Activated CD4-positive, alpha-beta T cell treated with anti-CD3 and anti-CD28 coated beads, Interleukin-2, amount 50 U/mL, for 1 hour (primary cell): ENCODE measurements at places on chromosomes 5 and 9.

DNA sequence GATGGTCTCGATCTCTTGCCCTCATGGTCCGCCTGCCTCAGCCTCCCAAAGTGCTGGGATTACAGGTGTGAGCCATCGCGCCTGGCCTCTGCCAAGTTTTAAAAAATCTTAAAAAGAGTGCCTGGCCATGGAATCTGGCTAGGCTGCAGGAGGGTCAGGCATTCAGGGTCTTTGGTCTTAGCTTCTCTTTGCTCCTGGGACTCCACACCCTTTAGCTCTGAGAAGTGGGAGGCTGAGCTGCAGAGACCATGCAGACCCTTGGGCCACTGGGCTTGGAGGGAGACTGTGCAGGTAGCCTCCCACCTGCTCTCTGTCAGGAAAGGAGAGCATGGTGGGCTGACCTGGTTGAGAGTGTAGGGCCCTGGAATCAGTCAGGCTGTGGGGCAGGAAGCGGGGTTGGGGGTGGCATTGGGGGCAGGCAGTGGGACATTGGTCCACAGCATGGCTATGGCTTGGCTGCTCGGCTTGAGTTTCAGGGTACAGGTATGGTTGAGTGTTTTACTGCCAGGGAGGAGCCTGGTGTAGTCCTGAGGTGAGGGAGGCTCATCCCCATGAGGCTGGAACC is 20.8 kb downstream of the PHF2 start:
- no peak for DNase-seq

DNA sequence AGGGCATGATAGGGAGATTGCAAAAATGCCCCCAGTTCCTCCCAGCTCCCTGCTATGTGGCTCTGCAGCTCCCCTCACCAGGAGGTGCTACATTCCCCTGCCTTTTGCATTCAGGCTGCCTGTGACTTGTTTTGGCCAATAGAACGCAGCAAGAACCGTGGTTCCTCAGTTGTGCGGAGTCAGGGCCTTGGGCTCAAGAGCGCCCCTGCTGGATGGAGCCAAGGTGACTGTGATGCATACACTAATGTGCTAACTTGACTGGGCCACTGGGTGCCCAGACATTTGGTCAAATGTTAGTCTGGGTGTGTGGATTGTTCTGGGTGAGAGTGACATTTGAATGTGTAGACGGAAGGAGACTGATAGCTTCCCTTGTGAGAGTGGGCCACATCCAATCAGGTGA is 123.3 kb upstream of the MVB12B start:
- no peak for DNase-seq

DNA sequence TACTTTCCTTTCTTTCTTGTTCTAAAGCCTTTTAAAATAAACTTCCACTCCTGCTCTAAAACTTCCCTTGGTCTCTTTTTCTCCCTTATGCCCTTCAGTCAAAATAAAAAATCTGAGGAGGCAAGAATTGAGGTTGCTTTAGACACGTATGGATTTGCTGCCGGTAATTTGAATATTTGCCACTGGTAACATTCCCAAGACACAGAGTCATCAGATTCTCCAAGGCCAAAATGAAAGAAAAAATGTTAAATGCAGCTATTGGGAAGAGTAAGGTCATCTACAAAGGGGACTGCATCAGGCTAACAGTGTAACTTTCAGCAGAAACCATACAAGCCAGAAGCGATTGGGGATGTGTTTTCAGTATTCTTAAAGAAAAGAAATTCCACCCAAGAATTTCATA is 311.1 kb downstream of the CDH18 start:
- no peak for DNase-seq

GRCh38 chr5:141753971-141754713 is 72.1 kb upstream of the ARAP3 start:
- no peak for DNase-seq

DNA sequence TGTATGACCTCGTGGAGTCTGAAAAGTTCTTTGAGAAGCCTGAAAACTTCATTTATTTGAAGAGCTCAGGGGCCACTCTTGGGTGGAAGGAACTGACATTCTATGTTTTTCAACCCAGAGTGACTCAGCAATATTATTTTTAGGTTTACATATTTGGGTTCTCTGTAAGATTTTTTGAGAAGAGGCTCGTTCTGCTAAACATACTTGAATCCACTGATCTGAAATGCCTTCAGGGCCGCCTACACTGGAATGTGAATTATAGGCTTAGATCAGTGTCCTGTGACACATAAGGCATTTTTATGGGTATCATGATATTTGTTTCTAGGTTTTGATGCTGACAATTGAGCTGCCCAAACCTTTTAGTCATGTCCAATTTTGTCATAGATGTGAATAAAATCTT is 86.2 kb downstream of the PSAT1 start:
- DNase-seq = no peak

DNA sequence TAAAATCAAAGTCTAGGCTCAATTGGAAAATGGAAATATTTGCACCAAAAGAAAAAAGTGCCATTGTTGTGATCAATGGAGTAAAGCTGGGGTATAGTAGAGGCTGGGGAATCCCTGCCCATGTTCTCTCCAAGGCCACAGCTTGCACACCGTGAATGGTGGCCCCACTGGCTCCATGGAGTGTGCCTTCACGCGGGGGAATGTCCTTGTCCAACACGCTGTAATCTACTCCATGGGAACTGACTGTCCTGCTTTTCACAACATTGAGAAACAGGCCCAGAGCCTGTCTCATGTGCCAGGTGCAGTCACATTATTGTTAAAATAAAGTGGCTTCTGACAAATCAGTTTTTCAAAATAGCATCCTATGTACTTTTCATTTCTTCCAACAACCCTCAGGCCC is 33.1 kb upstream of the ITGA2 start:
- no peak for DNase-seq

GRCh38 chr5:118176146-118176545 is 812.2 kb downstream of the DTWD2 start:
- DNase-seq = no peak

DNA sequence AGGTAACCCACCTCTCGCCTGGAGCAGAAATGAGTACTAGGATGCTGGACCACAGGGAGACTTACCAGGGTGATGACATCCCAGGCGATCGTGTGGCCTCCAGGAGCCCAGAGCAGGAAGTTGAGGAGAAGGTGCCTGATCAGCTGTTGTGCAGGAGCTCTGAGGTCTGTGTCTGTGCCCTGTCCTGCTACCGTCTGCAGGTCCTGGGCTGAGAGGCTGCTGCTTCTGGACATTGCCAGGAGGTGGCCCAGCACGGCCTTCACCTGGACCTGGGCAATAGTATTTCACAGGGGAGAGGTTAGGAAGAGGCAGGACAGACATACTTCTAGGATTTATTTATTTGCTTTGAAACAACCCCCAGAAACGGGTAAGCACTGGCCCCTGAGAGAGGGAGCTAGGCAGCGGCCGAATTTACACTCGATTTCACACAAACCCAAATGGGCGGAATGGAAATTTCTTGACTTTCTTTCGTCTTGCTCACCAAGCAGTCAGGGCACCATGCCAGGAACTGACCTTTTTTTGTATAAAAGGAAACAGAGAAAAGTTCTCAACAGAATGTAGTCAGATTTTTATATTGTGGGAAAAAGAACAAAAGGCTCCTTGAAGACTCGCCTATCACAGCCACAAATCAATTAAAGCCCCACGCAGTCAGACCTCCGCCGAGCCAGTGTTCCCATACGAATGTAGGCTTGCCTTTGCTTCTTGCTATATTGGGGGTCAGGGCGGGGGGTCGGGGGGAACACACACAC is 210.3 kb downstream of the FANCC start:
- no peak for DNase-seq

DNA sequence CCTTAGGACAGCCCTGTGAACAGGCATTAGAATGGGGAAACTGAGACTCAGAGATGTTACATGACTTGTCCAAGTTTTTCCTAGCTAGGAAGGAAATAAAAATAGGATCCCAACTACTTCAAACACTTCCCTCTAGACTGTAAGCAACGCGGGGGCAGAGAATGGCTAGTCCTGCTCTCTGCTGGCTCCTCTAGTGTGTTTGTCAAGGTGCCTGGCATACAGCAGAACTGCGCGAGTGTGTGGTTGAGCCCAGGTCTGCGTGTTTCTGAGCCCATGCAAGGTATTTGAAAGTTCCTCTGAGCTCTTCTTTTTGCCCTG is 152.5 kb downstream of the MACROH2A1 start:
- no peak for DNase-seq

- DNase-seq = no peak
Observed at GRCh38 chr9:135757356-135757755, 55.4 kb downstream of the KCNT1 start.

GRCh38 chr9:130325921-130326320 is 60.4 kb downstream of the HMCN2 start:
- no peak for DNase-seq

DNA sequence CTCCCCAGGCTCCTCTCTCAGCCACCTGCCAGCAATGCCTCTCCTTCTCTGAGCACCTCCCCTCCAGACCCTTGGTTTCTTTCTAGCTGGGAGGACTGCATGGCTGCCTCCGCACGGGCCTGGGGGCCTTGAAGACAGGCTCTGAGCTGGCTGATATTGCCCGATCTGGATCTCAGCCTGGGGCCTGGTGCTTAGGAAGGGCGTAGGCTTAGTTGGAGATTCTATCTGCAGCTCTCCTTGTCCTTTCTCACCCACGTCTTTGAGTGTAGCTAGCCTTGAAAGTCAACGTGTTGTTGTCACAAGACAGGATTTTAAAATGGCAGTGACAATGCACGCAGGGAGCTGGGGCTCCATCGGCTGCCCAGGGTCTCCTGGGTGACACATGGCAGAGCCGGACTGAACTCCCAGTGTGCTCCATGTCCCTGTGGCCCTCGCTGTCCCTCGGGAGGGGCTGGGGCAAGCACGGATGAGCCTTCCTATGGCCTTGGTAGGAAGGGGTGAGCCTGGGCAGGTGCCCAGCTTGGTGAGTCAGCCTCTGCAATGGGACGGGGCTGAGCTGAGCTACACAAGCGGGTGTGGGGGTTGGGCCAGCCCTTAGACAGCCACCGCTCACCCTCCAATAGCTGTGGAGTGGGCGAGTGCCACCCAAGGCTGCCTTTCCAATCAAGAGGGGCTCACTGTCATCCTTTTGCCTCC is 9.4 kb downstream of the ADAMTSL2 start:
- DNase-seq = no peak

DNA sequence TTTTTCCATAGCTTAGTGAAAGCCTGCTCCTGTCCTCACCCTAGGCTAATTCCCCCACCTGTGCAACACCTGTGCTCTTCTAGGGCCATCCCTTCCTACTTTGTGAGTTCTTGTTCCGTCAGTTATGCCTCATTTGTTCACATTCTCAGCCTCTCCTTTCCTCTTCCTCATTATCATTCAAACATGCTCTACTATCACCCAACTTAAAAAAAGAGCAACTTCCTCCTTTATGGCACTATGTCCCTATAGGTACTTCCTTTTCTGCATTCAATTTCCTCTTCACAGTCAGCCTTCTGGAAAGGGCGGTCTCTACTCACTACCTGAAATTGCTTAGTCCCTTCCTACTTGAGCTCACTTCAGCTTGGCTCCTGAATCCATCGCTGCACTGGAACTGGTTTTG is 111.8 kb upstream of the LHFPL2 start:
- DNase-seq = no peak

DNA sequence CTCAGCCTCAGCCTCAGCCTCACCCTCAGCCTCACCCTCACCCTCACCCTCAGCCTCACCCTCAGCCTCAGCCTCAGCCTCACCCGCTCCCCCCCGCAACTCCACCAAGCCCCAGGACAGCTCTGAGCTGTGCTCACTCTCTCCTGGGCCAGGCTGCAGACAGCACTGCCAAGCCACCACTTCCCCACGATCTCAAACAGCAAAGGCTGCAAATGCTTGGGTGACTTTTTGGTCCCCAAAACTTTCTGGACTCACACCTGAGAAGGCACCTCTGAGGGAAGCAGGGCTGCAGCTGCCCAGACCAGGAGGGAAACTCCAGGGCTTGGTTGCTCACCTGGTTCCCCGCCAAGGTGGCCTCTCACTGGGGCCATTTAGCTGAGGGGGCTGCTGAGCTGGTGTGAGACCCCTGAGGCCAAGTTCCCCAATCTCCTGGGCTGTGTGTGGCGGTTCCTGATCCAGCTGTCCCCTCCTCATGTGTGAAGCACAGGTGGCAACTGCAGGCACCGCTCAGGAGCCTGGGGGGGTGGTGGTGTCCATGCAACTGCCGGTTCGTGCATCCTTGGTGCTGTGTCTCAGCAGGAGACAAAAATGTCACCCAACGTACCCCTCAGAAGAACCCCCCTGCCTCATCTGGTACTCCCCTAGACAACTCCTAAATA is 17.8 kb downstream of the MRPL36 start:
- DNase-seq = no peak

DNA sequence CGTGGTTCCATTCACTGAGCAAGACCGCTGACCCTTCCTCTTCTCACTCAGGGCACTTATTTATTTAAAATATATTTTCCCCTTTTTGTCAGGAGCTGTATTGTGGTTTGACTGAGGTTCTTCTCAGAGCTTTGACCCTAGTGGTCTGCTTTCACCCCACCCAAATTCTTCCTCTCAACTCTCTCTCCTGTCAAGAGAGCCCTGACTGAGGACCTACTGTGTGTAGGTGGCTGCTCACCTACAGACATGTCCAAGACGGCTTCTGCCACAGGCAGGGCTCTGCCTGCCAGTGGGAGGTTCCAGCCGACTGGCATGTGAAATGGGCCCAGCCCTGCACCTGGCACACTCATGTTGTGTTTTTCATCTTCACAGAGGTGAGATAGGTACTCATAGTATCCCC is 5.2 kb downstream of the DCANP1 start:
- no peak for DNase-seq

DNA sequence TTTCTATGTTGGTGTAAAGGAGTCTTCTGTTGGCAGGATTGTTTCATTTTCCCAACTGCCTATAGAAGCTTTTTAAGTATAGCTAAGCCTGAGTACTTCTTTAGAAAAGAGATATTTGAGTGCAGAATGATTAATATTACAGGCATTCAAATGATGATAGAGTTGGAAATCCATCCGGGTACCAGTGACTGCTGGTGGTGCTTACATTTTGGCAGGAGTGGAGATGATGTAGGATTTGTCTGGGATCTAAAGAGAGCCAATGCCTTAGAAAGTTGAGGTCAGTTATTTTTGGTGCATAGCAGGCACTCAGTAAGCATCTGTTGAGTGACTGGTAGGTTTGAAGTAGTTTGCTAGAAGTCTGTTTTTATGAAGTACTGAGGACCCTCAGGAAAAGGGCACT is 433.5 kb downstream of the DMAC1 start:
- DNase-seq = no peak

DNA sequence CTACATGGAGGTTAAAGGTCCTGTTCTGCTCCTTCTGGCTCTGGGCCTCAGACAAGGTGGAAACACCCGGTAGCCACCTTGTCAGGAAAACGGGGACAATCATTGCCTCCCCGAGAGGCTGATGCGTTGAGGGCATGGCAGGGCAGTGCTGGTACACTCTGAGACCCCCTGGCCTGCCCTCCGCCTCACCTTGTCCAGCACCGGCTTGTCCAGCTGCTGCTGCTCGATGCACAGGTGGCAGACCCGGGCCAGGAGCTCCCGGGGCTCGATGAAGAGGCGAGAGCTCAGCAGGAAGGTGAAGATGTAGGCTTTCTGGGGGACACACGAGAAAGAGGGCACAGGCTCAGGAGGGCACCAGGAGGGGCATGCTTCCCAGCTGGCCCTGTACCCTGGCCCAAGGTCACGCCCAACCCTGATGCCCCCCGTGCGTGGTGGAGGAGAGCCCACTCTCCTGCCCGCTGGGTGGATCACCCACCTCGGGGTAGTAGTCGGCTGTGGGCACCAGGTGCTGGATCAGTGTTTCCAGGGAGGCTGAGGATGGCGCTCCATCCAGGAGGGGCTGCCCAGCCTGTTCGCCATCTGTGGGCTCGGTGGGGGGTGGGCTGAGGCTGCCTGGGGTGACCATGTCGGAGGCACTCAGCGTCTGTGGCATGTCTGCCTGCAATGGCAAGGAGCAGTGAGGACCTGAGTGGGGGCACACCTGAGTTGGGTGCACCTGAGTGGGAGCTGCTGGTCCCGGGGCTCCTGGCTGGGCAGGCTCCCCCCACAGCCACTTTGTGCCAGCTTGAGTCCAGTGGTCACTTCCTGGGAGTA is 66.0 kb upstream of the RNF130 start:
- DNase-seq = no peak
